ENCODE measurements at places on chromosomes 3 and 15. TPM values are rescaled to one million over a fixed set of nuclear protein-coding genes. Genes with fewer than 3 reads are reported as not detected.

GATM gene
- 1.2 TPM for total RNA-seq

DNA sequence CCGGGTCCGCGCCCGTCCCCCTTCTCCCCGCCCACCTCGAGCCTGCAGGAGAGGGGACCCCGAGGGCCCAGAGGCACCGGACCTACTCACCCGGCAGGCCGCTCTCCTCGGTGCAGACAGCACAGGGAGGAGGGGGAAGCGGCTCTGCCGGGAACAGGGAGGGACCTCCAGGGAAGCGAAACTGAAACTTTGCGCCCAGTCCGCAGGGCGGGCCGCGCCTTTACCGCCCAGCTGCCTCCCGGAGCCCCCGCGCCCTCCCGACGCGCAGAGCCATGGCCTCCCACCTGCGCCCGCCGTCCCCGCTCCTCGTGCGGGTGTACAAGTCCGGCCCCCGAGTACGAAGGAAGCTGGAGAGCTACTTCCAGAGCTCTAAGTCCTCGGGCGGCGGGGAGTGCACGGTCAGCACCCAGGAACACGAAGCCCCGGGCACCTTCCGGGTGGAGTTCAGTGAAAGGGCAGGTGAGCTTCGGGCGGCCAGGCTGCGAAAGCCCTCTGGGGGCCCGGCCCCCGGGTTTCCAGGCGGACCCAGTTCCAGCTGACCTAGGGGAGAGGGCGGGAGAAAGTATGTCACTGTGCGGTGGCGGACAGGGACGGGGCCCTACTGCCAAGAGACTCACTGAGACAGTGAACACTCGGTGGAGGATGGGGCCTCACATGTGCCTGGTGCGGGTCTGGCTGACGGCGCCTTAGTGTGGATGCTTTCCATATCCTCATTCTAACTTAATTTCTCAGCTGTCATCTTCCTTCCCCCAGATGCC is at the start of the genes DTX3L and PARP9:
Gene DTX3L, plus strand, starts transcription at position 184 of the 758 bp plus-strand sequence. Its CDS starts 89 bp downstream, at position 273.
Gene PARP9, minus strand, starts transcription at position 146 of the 758 bp plus-strand sequence. CDS start 4,680 bp downstream, outside the sequence.
- peak; percentile 75 for DNase-seq

DNA sequence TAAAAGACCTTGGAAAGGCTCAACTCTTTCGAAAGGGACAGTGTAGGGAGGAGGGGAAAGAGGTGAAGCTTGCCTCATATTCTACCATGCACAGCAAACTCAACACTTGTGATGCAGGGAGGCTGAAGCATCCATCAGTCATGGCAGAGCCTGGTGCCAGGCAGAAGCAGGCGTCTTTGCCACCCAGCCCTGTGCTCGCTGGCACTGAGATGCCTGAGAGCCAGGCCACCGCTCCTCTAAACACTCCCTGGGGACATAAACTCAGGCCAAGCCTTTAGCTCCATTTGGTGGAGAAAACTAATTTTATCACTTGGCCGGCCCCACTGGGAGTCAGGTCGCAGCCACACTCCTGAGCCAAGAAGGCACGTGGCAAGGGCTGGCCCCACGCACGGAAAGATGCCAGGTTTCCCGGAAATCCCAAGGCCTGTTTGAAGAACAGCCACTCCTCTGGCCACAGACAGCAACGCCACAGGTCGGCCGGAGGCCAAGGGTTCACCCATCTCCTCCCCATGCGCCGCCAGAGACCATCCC is 30.7 kb downstream of the XXYLT1 start:
- DNase-seq, result no peak

- DNase-seq, result peak; percentile 2
Observed at GRCh38 chr3:127483005-127483641, 107.4 kb downstream of the TPRA1 start.

DNA sequence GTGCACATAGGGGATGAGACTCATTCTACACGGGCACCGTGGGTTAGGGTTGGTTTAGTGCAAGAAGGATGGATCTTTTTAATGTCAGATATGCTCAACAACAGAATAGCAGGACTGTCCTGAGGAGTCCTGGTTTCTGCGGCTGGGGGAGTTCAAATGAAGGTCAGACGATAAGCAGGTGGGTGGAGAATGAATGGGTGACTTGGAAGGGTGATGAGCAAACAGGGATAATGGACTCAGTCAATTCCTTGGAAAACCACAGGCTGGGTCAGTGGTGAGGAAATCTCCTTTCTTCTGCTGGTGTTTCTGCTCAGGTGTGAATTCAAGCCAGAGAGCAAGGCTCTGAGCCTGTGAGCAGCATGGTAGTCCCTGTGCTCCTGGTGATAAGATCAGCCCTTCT is 59.9 kb downstream of the MESD start:
- DNase-seq, result no peak

- peak; percentile 39 for DNase-seq
Observed at GRCh38 chr3:45225465-45226205, 452 bp downstream of the TMEM158 start.

DNA sequence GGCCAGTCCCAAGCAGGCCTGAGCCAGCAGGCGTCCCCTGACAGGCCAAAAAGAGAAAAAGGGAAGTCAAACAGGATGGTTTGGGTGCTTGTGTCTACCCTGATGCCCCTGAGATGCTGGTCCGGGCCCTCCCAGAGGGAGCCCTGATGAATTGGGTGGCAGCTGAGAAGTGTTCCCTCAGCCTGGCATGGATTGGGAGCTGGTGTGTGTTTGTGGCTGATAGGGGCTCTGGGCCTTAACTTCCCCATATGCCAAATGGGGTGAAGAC is 1.4 kb downstream of the FBLN2 start:
- no peak for DNase-seq

GRCh38 chr3:101851072-101851770 is 1.9 kb downstream of the NFKBIZ start:
- DNase-seq, result no peak

GRCh38 chr3:56887402-56888025 is 85.8 kb upstream of the ARHGEF3 start:
- peak; percentile 70 for DNase-seq

DNA sequence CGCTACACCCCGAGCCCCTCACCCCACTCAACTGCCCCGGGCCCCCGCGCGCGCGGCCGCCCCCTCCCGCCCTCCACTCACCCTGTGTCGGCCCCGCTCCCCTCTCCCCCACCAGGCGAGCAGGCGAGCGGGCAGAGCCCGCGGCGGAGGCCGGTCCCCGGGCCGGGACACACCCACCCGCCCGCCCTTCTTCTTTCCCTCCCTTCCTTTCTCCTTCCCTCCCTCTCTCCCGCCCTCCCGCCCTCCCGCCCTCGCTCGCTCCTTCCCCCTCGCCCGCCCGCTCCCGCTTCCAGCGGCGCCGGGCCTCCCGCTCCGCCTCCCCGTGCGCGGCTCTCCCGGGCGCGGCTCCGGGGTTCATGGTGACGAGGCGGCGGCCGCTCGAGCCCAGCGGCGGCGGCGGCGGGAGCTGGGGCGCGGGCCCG is at the start of gene CTDSPL:
Gene CTDSPL, plus strand, starts transcription at position 261 of the 422 bp plus-strand sequence. CDS start 320 bp downstream, outside the sequence.
- DNase-seq, result no peak

ZNF662 gene
- 1.5 TPM for total RNA-seq

DNA sequence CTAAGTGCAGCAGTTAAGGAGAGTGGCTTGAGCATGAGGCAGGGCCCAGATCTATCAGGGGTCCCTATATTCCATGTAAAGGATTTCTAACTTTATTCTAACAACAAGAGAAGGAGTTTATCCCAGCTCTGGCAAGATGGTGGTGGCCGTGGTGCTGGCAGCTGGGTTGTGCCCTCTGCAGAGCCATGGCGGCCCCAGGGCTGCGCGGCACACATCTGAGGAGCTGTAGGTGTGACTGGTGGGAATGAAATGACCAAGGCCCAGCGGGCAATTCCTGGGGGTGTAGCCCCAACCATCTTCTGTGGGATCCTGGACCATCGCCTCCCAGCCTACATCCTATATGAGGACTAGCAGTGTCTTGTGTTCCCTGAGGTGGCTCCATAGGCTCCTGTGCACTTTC is 263.5 kb downstream of the CNTN4 start:
- no peak for DNase-seq

- no peak for DNase-seq
Observed at GRCh38 chr3:23553353-23553752, 252.4 kb upstream of the UBE2E1 start.

PAQR5 gene
- total RNA-seq, result not detected

DNA sequence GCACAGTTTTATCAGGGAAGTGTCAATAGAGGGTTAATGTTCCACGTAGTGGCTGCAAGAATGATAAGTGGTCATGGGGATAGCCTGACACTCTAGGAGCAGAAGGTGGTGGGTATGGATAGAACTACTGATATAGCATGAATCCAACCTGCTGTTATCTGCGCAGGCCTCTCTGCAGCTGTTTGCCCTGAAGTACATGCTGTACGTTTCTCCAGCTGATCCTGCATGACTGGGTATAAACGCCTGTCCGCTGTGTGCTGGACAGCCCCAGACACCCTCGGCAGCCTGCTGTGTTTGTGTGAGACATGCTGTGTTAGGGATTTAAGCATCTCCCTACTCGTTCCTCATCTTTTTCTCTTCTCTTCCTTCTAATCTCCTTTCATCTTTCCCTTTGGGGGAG is 87.1 kb downstream of the LPP start:
- DNase-seq, result no peak

DNA sequence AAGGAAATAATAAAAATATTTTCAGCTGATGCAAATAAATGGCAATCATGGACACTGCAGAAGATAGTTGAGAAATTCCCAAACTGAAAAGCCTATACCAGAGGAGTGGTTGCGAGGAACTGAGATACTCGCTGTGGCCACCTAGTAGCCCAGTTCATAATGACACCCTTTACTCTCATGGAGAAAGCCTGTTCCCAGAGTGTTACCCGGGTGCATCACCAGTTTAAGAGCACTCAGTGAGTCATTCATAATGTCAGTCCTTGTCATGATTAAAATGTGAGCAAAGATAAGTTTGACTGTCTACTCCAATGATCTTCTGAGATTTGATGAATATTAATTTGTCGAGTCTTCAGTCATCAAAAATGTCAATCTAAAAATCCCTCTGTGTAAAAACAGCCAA is 138.4 kb upstream of the LRRC3B start:
- DNase-seq, result no peak

DNA sequence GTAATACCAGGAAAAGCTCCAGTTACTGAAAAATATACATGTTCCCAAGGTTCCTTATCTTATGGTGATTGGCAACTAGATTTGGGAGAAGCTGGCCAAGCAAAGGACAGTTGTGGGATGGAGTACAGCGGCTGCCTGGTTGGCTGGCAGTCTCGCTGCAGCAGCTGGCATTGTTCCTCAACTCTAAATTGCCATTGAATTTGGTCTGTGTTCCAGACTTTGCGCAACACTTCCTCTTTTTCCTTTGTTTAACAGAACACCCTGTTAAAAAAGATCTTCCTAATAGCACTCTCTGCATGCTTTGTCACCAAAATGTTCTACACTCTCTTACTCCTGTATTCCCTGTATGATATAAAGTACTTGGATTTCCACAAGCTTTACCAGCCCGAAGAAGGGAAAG is 420.6 kb upstream of the RBMS3 start:
- DNase-seq, result no peak

DNA sequence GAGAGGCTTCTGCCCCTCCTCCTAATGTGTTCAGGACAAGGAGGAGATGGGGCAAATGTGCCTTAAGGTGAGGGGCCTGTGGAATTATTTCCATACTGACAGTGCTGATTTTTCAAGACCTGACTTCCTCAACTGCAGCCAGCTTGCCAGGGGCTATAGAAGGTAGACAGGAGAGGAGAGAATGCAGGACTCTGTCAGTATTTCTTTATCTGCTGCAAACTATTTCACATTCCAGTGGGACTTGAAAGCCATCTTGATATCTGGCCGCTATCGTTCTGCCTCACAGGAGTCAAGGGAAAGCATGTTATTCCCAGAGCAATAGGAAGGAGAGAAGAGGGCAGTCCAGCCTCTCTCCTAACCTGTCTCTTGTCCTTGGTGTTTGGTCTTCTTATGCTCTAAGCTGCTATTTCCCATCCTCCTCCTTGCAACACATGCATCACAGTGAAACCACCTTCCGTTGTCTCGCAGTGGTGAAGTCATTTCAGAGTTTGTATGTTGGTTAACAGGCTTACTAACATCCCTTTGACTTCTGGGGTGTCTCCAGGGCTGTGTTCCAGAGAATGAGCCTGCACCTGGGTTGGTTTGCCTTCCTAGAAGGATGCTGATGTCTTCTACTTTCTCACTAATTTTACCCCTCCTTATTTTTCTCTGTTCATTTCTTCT is 95.1 kb upstream of the MRPS22 start:
- DNase-seq, result no peak

GOLGA8T gene
- total RNA-seq, result not detected

RMDN3 gene
- 17.8 TPM for total RNA-seq

GRCh38 chr3:137294839-137295238 is 337.1 kb downstream of the IL20RB start:
- no peak for DNase-seq

DNA sequence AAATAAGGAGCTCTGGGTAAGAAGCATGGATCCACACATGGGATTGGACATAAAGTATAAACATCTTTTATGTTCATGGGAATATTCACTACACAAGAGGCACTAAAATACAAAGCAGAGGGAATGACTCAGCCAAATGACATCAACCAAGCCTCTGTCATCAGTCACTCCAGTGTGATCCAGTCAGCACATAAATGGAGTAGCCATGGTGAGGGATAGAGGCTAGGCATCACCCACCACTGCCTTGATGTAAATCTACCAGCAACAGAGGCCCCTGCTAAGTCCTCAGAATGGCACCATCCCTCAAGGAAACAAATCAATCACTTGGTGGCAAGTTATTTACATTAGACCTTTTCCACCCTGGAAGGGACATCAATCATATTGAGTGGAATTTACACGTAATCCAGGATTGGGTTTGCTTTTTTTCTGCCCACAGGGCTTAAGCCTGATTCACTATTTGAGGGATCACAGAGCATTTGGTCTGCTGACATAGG is 27.2 kb downstream of the VEPH1 start:
- DNase-seq, result no peak

- no peak for DNase-seq
Observed at GRCh38 chr3:171960159-171960558, 79.2 kb upstream of the FNDC3B start.

GRCh38 chr3:172973799-172974198 is 167.2 kb downstream of the SPATA16 start:
- DNase-seq, result no peak

TMPRSS7 gene
- not detected for total RNA-seq

DNA sequence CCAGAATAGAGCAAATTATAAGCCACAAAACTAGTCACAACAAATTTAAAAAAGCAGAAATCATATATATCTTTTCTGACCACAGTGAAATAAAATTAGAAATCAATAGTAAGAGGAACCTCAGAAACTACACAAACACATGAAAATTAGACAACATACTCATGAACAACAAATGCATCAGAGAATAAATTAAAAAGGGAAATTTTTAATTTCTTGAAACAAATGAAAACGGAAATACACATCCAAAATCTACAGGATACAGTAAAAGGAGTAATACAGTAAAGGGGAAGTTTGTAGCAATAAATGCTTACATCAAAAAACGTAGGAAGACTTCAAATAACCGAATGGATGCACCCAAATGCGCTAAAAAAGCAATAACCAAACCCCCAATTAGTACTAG is 19.2 kb downstream of the NME9 start:
- DNase-seq, result no peak

GRCh38 chr3:56796202-56796601 is 5.5 kb downstream of the ARHGEF3 start:
- no peak for DNase-seq
